ENCODE measurements at places on chromosomes 12 and 14.

- DNase-seq: no peak
Observed at GRCh38 chr14:72982146-72982708, 44.7 kb downstream of the ZFYVE1 start.

- DNase-seq: no peak
Observed at GRCh38 chr12:60921541-60921940, 1325.7 kb downstream of the SLC16A7 start.

GRCh38 chr14:29222671-29223268 is 456.2 kb downstream of the FOXG1 start:
- no peak for DNase-seq

DNA sequence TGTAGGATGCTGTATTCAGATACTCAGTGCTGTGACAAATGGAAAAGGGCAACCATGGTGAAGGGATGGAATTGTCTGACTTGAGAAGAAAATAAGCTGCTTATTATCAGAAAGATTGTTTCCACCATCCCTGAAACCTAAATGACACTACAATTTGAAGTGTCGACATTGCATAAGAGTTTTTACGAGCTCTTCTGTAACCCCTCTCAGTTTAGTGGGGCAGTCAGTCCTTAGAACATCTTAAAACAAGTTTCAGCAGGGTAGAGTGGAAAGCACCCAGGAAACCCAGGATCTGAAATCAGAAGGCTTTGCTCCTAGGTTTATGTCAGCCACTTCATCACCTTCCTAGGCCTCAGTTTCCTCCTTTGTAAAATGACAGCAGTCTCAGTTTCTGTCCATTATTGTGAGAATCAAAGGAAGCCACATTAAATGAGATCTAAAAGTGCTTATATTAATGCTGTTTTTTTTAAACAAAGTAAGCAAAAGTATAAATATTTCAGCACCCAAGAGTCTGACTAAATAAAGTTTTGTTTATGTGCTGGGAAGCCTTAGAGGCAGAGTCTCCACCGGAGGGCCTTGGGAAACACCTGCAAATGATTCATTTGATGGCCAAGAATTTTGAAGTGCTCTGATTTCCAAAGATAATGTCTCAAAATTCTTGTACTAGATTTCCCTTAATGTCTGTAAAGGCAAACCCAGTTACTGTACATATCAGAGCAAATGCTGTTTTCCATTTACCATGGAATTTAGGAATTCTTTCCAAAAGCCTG is 1.8 kb downstream of the IFT43 start:
- DNase-seq: no peak

GRCh38 chr12:69330475-69331473 is 17.4 kb upstream of the LYZ start:
- DNase-seq: no peak

DNA sequence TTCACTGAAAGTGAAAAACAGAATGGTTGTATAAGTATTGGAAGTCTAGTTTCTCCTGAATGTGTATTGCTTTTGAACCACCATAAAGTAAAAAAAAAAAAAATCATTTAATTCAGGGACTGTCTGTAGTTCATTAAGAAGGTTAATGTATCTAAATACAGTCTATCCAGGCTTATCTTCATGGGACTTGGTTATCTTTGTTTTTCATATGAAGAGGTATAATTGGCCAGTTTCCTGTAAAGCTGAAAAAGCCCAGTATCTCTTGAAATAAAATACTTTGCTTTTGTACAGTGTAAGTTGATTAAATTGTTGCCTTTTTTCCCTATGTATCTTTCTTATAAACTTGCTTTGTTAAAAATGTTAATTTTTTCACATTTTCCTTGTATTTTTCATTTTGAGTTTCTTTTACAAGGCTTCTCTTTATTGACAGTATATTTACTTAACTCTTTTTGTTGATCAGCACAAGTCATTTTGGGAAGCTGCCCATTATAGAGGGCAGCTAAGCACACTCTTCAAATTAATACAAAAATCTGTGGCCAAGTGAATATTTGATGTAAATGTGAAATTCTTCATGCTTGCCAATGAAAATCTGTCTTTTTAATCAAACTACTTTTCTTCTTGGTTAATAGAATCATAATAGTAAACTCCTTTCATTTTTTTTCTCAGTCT is 156.0 kb downstream of the TMTC3 start:
- no peak for DNase-seq
